Omental fat pad (tissue), 4 donors: ENCODE measurements at places on chromosomes 1 and 21. TPM values are rescaled to one million over a fixed set of nuclear protein-coding genes. Genes with fewer than 3 reads are reported as not detected.

GRCh38 chr1:216314379-216315095 lies 108.7 kb downstream of the USH2A start:
- DNase-seq: no peak

Gene SRSF10
- 126 TPM for total RNA-seq

Gene C1orf74
- 0.48 TPM for total RNA-seq

DNA sequence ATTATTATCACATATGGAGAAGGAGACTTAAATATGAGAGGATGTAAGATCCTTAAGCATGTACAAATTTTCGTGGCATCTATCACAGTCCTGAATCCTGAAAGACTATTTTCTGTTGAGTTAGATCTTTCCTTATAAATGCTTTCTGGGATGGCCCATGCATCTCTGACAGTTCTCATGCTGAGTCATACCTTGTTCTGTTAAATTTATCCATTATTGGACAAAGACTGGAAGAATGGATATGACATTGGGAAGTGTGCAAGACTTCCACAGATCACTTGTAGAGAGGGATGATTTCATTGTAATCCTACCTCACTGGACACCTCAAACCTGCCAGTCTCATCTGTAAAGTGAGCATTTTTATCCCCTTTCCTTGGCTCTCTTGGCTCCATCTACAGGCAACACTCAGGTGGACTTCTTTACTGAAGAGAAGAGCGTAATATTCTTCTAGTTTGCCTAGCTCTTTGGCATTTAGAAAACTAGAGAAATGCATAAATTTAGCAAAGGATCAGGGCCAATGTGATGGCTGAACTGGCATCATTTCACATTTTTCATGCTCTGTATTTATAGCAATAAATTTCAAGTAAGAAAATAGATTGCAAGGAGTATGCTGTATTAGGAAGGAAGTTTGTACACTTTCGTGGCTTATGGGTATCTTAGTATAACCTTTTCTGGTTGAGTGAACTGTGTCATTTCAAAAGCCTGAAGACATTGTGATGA lies 128.2 kb downstream of the NFIA start:
- no peak for DNase-seq

Gene AMPD2
- total RNA-seq: 33.8 TPM

- DNase-seq: no peak
Measured at GRCh38 chr1:54153535-54154439, 987 bp upstream of the CDCP2 start.

DNA sequence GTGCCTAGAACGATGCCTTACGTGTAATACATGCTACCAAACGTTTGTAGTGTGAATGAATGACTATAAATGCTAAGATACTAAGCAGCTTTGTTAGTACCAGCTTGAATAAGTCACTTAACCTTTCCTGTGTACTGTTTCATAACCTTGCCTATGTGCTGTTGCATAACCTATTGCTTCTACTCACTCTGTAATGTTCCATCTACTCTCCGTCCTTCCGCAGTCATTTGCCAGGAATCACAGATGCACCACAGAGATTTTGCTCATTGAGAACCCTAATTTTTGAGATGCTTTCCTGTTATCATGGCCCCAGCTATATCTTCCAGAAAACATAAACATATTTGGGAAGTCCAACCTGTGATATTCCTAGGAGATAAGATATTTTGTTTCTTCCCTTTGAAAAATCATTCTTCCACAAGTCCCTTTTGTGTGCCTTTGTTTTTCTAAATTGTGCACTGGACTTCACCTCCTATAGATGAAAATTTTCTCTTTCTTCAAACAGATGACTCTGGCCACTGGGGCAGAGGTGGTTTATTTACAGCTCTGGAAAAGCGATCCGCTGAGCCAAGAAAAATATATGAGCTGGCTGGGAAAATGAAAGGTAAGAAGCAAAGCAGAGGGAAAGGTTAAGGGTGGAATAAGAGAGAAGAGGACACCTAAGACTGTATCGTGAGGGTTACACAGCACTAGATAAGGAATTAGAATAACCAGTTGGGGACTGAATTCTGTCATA lies 44.8 kb downstream of the CHD1L start:
- no peak for DNase-seq

Gene UBL4B
- not detected for total RNA-seq

DNA sequence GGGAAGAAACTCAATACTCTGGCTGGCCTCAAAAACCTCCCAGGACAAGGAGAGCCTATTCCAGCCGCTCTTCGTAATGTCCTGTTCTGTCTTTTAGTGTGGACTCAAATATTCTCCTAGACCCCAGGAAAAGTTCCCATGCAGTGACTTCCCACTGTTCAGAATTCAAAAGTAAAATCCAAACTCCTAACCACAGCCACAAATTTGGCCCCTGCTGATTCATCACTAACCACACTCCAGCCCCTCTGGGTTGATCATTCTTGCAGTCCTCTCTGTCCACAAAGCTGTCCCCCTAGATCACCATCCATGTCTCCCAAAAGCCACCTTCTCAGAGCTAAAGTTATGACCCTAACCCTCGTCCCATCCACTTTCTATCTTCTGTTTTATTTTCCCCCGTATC lies 5.1 kb downstream of the CTNNBIP1 start:
- DNase-seq: no peak

DNA sequence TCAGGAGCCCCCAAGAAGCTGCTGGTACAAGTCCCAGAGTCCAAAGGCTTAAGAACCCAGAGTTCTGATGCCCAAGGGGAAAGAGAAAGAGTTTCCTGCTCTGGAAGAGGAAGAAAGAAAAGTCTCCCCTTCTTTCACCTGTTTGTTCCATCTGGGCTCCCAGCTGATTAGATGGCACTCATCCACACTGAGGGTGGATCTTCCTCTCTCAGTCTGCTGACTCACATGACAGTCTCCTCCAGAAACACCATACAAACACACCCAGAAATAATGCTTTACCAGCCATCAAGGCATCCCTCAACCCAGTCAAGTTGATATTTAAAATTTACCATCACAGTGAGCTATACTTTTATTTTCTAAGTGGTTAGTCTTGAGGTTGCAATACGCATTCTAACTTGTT lies 257.9 kb downstream of the PAPPA2 start:
- DNase-seq: no peak

DNA sequence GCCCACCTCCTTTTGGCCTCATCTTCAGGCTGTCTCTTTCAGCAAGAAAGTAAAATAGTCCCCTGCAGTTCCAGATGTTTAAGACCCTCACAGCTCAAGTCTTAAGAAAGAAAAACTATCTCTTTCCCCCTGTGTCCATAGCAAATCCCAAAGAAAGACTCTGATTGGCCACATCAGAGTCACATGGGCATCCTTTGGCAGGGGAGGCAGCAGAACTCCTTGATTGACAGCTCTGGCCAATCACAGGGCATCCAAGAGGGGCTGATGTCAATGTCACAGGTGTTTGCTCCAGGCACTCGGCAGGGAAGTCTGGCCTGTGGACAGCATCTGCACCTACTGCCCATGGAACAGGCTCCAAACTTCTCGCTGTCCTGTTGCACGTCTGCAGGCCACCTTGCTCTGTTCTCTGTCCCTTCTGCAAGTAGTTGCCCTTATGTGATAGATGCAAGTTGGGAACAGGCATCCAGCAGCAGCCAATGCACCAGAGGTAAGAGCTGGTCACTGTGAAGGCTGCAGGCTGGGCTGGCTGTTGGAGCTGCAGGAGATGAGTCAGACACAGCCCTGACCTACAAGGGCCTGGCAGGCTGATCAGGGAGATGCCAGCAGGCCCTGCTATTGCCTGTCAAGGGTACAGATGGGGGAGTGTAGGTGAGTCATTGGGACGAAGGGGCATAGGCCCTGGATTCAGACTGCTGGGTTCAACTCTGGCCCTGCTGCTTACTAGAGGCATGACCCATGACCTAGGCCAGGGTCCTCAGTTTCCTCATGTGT lies 96.8 kb upstream of the TMEM51 start:
- DNase-seq: no peak

Gene S100A11
- 211 TPM for total RNA-seq

- DNase-seq: no peak
Measured at GRCh38 chr1:38686927-38687255, 172.7 kb downstream of the RRAGC start.

Gene SPTA1
- 0.36 TPM for total RNA-seq

DNA sequence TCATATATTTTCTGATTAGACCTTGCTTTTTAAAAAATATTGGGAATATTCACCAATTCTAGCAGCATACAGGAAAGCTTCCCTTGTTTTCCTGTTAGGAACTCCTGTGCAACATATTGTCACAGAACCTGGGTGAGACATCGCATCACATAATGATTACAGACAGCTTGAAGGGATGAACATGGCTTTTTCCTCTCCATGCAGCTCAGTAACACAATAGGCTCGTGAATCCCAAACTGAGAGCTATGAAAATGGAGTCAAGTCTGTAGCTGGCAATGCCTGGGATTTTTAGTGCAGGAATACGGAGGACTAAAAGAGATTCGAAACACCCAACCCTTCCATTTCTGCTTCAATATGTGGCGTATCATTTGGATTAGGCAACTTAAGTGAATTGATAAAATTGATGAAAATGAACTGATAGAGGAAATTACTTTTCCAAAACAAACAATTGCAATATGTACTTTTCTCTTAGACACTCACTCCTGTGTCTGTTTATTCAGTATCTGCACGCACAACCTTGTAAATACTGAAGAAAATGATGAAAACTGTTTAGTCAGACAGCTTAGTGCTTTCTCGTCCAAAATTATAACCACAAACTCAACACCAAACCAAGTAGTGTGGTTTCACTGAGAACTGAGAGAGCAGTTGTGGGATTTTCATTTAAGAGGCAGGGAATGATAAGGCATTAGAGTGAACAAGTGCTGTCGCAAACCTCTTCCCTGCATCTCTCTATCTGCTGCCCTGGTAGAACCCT lies 250.4 kb downstream of the PTBP2 start:
- DNase-seq: no peak

Gene KANK4
- 2.7 TPM for total RNA-seq

DNA sequence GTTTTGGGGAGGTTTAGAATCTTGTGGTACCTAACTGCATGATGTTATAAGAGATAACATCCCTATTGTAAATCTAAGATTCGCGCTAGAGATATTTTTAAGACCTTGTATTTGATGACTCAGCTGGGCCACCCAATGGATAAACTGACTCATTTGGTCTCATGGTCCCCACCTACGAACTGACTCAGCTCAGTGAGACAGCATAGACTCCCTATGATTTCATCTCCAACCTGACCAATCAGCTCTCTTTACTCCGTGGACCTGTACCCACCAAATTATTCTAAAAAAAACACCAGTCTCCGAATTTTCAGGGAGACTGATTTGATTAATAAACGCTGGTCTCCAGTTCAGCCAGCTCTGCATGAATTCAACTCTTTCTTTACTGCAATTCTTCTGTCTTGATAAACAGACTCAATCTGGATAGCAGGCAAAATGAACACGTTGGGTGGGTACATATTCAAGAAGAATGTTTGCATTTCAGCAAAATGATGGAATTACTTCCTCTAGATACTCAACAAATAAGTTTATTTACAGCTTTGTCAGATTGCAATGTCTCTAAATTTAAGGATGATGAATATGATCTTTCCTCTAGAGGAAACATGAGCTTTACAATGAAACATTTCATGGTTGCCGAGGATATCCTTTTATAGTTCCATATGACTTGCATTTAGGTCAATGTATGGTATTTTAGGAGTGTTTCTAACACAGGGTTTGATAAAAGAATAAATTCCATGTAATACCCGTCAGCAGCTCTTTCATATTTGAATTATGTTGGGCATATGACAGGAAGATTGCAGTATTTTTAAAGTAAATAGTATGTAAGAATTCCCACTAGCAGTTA lies 516.6 kb upstream of the RGS18 start:
- DNase-seq: no peak
